Activated CD8-positive, alpha-beta memory T cell treated with anti-CD3 and anti-CD28 coated beads for 4 hours (primary cell): ENCODE measurements at places on chromosomes 7 and 10.

GRCh38 chr10:120473593-120473992 lies 16.6 kb downstream of the PLPP4 start:
- DNase-seq, result no peak

DNA sequence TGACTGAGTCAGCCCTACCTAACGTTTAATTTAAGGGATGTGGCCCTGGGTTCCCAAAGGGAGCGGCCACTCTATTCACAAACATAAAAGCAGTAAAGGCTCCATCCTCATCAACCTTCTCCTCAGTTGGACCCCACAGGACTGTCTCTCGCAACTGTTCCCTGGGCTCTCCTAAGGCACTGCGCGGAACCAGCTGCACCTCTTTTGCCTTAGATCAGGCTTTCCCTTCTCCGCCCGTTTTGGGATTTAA lies 689 bp upstream of the GTPBP4 start:
- no peak for DNase-seq

DNA sequence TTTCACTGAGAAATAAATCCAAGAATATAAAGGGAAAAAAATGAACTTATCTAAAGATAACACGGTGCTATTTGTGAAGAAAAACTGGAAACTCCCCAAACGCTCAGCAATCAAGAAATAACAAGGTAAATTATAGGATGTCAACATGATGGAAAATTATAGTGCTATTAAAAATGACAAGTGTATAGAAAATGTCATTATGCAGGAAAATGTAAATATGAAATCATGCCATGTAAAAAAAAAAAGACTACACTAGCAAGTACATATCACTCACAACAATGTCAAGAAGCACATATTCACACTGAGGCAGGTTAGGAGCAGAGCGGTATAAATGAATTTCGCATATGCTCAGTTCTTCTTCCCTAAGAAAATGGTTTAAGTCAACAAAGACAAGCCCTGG lies 27.7 kb downstream of the KLRG2 start:
- DNase-seq, result no peak

DNA sequence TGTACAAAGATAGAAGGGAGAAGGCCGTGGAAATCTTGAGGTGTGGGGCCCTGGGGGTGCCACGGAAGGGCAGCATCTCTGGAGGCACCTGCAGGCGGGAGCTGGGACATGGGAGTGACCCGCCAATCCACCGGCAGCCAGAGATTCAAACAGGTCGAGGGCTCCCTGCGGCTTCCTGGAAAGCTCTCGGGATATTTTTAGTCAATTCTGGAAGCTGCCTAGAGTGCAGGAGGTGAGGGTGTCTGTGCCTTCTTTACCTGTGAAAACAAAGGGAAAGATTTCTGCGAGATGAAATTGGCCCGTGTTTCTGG lies 16.6 kb downstream of the MNX1 start:
- no peak for DNase-seq

DNA sequence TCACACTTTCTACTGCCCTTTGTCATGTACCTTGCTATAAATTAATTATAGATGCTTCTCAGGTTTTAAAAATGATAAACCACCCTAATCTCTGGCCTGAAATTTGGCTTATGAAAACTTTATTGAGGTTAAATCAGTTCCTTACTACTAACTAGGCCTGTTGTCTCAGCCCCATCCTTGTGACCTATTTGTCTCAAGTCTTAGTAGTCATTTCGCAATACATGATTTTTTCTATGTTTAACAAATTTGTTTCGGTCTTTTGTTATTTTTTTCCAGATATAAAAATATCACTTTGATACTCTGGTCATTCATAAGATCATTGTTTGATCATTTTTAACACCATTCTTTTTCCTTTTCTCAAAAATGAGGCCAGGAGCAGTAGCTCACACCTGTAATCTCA lies 411.6 kb downstream of the GFRA1 start:
- DNase-seq, result no peak

GRCh38 chr10:60350400-60350799 lies 39.3 kb downstream of the ANK3 start:
- no peak for DNase-seq

GRCh38 chr10:116553378-116553980 lies 7.7 kb downstream of the PNLIP start:
- no peak for DNase-seq

- DNase-seq, result no peak
These were observed 8.7 kb upstream of the PTPN12 start for GRCh38 chr7:77528368-77528767.

GRCh38 chr10:8951440-8952089 lies 897.1 kb downstream of the GATA3 start:
- DNase-seq, result no peak

DNA sequence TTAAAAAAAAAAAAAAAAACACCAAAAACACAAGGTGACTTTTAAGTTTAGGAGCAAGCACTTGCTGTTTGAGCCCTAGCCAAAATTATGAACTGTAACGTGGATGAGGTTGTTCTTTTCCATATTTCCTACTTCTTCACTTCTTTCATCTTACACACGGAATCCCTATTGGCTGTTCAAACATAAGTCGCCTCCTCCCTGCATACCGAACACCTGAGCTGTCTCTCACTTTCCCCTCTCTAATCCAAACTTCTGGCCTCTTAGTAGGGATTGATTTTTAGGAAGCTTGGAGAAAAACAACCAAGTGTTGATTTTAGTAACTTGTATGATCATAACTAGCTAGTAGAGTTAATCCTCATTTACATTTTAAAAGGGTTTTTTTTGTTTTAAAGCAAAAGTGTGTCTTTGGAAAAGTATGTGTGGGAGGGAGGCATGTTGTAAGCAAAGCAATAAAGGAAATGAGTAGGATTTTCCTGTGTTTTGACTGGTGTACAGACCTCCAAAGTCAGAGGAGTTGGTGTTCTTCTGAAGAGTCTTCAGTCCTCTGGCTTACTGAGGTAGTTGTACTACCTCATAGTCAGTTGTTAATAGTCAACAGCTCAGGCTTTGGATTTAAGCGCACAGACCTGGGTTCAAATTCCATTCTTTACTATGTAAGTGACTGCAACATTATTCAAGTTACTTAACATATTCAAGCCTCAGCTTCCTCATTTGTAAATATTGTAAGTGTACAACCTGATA lies 39.3 kb downstream of the RABGEF1 start:
- DNase-seq, result no peak

- DNase-seq, result no peak
These were observed 6.1 kb upstream of the KIF20B start for GRCh38 chr10:89695307-89695706.

- DNase-seq, result no peak
These were observed 21.4 kb upstream of the TPST1 start for GRCh38 chr7:66183700-66184099.

DNA sequence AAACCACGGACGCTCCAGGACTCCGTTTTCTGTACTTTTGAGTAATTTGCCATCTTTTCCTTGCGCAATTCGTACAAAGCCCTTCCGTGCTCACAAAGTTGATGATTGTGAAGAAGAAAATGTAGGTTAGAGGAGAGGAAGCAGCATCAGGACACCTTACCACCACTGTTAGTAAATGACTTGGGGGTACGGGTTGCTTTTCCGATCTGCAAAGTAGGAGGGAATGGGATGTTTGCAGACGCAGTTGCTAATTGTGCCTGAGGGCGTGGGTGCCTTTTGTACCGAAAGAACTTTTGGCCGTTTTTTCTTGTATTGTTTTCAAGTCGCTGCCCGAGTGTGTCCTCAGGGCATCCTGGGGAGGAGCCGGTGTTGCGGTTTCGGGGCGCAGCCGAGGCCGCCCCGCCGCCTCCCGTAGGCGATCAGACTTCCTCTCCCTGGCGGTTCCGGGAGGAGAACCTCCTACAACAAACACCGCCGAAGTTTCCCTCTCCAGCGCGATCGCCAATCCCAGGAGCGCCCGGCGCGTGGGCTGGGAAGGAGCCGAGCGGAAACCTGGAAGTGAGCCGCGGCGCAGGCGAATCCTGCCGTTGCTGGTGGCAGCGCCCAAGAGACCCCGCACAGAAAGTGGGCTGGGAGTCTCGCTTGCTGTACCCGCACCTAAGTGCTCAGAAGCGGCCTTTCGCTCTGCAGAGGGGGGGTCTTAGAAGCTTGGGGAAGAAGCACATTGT lies 1.0 kb downstream of the PRR15 start:
- no peak for DNase-seq

DNA sequence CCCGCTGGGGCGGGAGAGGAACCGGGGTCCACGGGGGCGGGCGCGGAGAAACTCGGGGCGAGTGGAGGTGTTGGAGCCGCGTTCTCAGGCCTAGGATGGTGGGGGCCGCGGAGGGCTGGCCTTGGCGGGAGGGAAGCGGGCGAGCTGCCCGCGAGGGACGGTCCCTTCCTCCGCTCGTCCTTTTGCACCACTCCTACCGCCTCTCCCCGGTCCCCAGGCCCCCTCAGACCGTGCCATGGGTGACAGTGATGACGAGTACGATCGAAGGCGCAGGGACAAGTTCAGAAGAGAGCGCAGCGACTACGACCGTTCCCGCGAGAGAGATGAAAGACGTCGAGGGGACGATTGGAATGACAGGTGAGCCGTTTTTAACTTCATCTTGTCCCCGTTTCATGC lies 451 bp downstream of the SRRT start:
- no peak for DNase-seq

GRCh38 chr7:132154248-132154647 lies 422.0 kb downstream of the PLXNA4 start:
- DNase-seq, result no peak
